Activated CD4-positive, alpha-beta T cell treated with anti-CD3 and anti-CD28 coated beads, Interleukin-2, amount 10 ng/mL, durations not matched to agents 7 days and 5 days (primary cell): ENCODE measurements at places on chromosomes 2 and 18.
A peak's percentile ranks its signal among the peaks of the same experiment; 100 is the strongest.

- DNase-seq, result no peak
These were observed 58.1 kb upstream of the GPC1 start for GRCh38 chr2:240377366-240377765.

GRCh38 chr2:195533771-195534642 is 123.0 kb upstream of the SLC39A10 start:
- DNase-seq, result peak; percentile 81

DNA sequence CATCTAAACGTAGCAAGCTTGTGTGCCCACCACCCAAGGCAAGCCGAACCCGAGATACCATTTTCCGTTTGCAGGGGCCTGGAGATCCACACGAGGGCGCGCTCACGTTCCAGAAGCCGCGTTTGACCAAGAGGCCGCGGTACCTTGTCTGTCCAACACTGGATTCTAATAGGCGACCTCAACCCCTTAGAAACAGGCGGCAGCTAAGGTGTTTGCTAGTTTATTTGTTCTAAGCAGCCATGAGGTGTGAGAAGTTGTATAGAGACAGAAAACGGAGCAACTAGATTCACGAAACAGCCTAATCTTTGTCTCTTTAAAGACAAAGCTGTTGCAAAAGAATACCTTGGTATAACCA is 4.2 kb downstream of the HOXD11 start:
- DNase-seq, result no peak

- DNase-seq, result no peak
These were observed 5.2 kb downstream of the ANKRD23 start for GRCh38 chr2:96838345-96839292.

GRCh38 chr2:27080140-27080469 is 1.7 kb downstream of the EMILIN1 start:
- DNase-seq, result no peak

DNA sequence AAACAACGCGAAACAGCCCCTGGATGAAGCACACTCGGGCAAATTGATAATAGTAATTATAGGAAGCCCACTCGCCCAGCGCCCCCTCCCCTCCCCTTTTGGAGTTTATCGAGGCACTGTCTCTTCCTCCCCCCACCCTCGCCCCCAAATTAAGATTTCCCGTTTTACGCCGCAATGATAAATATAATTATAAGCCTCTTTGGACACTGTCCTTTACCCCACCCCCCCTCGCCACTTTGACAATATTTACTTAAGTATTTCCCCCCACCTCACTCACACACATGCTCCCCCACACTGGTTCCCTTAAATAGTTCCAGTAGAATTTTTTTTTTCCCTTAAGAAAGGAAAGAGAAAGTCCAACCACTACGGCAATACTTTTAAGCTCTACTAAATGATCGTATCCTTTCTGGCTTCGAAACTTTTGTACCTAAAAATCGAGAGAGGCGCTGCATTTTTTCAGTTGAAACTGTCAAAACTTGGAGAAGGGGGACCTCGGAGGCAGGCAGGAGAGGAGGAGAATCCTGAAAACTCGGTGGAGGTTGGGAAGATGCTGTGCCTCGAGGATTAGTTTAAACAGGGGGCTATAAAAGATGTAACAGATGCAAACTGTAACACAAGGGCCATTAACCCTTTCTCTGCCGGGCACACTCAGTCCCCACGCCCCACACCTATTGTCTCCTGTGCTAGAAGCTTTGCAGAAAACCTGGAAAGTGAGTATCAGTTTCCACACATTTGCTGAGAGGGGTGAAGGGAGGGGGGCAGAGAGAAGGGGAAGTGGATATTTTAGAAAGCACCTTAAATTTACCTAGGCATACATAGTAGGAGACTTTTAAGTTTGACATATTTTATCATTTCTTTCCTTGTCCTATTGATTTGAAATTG is 1.8 kb downstream of the ZEB2 start:
- DNase-seq, result no peak

- DNase-seq, result peak; percentile 52
These were observed 945.0 kb upstream of the CRIM1 start for GRCh38 chr2:35410431-35411061.

DNA sequence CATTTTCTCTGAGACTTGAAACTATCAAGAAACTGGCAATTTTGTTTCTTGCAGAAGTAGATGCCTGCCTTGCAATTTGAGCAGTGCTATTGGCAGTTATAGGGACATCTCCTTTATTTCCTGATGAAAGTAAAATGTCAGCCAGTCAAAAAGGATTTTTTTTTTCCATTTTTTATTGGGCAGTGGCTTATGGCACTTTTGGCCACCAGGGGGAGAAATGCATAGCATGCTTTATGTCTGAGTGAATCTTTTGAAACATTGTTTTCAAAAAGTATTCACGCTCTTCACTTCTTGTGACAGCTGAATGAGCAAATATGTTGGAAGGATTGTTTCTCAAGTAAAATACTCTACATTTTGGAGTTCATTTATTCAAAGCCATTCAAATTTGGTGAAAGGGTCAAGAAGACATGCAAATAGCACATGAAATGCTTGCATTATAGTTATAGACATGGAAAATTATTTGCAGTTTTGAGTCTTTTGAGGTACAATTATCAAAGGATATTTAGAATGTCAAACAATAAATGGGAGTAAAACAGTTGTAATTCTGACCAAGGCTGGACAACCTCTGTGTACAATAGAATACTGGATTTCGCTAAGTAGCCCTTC is 491.0 kb downstream of the CDH2 start:
- DNase-seq, result peak; percentile 6

- DNase-seq, result no peak
These were observed 31.9 kb upstream of the WIPF1 start for GRCh38 chr2:174629506-174629905.

- no peak for DNase-seq
These were observed 59.5 kb downstream of the MFSD6 start for GRCh38 chr2:190467575-190468083.

GRCh38 chr2:196331851-196332250 is 160.5 kb upstream of the STK17B start:
- DNase-seq, result no peak

DNA sequence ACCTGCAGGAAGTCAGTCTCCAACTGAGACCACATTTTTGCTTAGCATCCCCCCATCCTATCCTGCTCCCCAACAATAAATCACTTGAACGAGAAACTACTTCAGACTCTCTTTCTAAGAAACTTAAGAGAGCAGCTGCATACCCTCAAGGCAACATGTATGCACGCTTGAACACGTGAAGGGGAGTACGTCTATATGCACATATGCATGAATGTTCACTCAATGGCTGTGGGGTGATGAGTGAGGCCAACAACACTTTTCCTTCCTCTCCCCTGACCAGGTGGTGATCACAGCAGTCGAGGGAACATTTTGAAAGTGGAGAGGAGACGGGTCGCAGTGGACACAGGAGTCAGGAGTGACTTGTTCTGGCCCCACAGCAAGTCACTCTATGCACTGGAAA is 79.8 kb upstream of the LPIN2 start:
- DNase-seq, result no peak

DNA sequence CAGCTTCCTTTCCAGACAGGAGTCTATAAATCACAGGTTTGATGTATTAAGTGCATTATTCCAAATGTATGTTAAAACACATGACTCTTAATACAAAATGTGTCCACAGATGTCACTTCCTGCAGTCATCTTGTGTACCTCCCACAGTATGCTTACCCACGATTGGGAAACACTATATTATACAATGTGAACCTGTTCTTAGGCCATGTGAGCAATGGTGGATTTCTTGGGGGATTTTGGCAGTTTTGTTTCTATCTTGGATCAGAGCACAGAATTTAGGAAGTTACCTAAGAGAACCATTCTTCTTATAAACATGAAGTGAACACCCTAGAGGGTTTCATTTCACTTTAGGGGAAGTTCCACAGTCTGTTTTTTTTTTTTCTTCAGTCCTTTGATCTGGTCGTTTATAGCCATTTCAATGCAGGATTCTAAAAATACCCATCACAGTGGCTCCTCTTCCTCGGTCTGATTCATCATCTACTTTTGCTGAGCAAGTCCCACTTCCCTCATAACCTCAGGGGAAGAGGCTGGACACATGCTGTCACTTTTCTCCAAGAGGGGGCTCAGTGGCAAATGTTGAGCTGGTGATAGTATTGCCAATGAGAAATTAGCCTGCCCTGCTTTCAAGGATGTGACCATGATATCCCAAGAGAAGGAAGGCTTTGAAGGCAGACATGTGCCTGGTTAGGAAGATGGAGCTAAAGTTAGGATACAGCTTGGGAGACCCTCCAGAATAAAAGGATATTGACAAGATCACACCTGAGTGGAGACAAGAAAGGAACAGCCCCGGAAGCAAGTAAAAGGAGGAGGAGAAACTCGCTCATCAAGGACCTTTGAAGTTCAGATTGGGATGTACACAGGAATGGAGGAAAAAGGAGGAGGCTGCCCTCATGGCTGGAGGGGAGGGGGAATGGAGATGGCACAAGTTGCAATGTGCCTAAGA is 22.6 kb downstream of the PLEK start:
- peak; percentile 12 for DNase-seq

DNA sequence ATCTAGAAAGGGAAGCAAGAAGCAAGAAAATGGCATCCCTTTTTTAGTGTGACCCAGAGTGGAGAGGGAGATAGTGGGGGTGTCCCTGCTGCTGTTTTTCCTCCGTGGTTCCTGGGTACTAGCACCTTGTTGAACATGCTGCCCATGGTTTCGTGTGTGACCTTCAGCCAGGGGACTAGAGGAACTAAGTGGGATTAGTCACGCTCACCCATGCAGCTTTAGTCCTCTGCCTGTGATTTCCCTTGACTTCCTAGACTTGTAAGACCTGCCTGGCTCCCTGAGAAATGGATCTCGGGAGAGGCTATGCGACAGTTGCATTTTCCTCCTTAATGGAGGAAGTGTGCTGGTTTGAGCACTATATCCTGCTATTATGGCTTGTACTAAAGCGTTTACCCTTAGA is 471.4 kb downstream of the DCDC2C start:
- DNase-seq, result no peak

DNA sequence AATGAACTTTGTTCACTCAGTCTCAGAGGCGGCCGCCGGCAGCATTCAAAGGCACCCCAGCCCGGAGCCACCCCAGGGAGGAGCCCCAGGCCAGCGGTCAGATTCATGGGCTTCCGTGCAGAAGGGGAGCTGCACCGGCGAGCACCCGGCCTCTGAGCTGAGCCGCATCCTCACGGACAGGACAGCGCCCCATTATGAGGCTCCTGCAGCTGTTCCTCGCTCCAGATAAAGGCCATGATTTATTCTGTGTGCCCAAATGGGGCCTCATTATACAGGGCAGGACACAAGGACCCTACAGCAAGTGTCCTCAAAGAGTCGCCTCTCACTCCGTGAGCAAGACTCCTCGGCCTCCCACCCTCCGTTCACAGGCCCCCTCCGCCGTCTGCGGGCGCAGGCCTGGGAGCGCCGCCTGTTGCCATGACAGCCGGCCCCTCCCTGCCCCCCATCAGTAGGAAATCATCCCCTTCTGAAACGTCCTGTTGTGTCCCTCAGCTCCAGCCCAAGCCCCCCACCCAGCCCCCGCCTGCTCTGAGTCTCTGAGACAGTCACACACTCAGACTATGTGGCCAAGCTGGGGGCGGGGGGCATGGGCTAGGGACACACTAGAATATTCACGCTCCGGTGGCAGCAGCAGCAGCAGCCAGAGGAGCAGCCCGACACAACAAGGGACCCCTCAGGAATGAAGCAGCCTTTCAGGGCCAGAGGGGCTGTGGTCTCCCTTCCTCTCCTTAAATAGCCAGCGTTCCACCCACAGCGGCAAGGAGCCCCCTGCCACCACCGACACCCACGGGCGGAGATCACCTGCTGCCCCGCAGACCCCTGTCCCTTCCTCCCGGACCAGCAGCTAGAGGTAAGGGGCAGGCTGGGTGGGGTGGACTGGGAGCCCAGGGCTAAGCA is at the start of gene GPR17:
TSS of gene GPR17 (plus strand) at position 759 of the 897 bp plus-strand sequence. CDS start 4,583 bp downstream, outside the sequence.
- no peak for DNase-seq

GRCh38 chr18:37497853-37498518 is 67.6 kb downstream of the CELF4 start:
- no peak for DNase-seq

GRCh38 chr2:234789556-234790325 is 162.1 kb upstream of the SH3BP4 start:
- no peak for DNase-seq

GRCh38 chr2:40606862-40607261 is 155.0 kb upstream of the SLC8A1 start:
- DNase-seq, result no peak

- DNase-seq, result no peak
These were observed 11.3 kb upstream of the LDLRAD4 start for GRCh38 chr18:13207294-13207693.

GRCh38 chr2:231263118-231263831 is 64.8 kb downstream of the ARMC9 start:
- DNase-seq, result no peak

DNA sequence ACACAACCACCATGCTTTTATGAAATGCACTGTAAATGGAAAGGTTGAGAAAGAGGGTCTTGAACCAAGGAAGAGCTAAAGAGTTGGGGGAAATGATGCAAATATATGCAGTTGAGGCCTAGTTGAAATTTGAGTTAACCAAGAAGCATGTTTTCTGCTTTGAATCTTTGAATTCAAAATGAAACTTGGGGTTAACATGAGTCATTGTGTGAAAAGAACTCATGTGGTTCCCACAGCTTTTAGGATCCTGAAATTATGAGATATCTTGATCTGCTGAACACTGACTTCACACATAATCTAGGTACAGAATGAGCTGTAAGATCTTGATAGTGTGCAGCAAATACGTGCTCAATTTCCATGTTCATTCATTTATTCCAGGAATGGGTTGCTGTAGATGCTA is 422.9 kb upstream of the TRIB2 start:
- peak; percentile 26 for DNase-seq

DNA sequence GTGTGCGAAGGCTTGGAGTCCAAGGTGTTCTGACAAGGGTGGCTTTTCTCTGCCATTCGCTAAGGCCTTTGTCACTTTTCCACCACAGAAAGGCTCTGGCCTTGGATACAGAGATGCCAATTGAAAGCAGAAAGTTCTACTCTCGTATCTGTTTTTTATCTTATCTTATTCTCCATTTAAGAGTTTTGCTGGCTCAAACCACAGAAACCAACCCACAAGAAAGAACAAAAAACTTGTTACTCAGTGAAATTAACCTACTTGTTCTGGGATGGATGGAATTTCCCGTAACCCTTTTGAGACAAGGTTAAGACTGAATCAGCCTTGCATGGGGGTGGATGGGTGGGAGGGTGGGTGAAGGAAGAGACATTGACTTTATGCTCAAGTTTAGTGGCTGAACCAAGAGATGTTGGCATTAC is 221.7 kb downstream of the CDH20 start:
- DNase-seq, result no peak

GRCh38 chr2:113180131-113180946 is 6.6 kb downstream of the PSD4 start:
- no peak for DNase-seq

DNA sequence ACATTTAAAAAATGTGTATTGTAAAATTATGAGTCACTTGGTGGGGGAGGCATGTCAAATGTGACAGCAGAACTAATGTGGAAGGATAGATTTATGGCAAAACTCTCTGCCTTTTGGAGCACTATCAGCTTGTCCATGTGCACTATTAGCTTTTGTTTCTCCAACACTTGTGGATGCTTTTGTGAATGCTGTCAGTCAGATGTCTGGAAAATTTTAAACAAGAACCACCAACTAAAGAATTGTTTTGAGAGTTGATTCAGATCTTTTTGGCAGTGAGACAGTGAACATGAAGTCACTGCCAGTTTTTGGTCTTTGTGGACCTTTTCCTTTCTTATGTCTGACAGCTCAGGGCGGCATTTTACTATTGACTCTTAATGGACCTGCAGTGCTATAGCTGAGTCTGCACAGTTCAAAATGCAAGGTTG is 72.4 kb downstream of the KIAA1328 start:
- no peak for DNase-seq

- DNase-seq, result no peak
These were observed 190.7 kb downstream of the RDH14 start for GRCh38 chr2:18369760-18370159.
